ENCODE measurements at places on chromosomes 6 and 20.

- DNase-seq: no peak
Observed at GRCh38 chr20:23370873-23371272, 8.9 kb downstream of the GZF1 start.

DNA sequence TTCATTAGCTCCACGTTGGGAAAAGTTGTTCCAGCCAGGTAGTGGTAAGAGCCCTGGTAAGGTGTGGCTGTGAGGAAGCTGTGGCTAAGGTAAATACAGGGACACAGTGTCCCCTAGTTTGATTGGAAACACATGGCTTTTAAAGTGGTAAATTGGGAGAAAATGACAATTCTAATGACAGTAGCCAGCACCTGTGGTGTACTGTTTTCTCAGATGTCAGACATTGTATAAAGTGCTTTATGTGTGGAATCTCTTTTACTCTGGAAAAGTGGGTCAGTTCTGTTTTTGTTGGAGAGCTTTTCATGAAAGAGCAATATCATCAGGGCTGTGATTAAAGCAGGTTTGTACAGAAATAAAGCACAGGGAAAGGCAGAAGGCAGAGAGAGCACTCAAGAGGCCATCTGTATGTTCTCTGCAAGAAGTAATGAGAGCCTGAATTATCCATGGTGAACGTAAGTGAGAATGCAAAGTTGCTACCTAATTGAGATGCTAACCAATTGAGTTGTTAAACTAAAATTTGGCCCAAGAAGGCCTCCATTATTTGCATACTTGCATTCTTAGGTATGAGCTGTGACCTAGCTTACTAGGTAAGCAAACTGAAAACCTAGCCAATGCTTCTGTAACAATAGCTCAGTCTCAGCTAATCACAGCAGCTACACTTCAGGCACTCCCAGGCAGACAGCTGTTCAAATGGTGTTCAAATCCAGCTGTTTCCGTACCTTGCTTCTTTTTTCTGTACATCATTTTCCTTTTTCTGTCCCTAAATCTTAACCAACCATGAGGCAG lies 28.2 kb downstream of the MRAP2 start:
- DNase-seq: no peak

DNA sequence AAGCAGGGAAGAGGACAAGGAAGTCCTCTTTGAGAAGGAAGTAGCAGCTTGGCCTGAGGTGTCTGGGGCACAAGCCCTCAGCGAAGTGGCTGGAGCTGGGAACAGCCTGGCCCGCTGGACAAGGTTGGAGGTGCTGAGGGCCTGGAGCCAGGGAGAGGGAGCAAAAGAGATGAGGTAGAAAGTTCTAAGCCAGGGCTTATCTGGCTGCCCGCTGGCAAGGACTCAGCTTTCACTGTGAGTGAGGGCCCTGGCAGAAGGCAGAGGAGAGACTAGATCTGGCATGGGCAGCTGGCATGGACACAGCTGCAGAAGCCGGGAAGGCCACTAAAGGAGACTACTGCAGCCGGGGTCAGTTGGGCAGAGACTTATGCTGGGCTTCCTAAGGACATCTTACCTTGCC lies 21.8 kb upstream of the PCMTD2 start:
- no peak for DNase-seq

- no peak for DNase-seq
Observed at GRCh38 chr6:80402266-80402665, 295.8 kb downstream of the BCKDHB start.
